Activated naive CD8-positive, alpha-beta T cell treated with anti-CD3 and anti-CD28 coated beads, Interleukin-2, amount 10 ng/mL, durations not matched to agents 7 days and 5 days (primary cell): ENCODE measurements at places on chromosomes 16 and 17. TPM values are rescaled to one million over a fixed set of nuclear protein-coding genes. Genes with fewer than 3 reads are reported as not detected.

The PERCC1 gene
- 1.2 TPM for total RNA-seq

The TVP23A gene
- total RNA-seq = not detected

The LAT gene
- 297 TPM for total RNA-seq

The TBC1D3E gene
- not detected for total RNA-seq

The CRHR1 gene
- total RNA-seq = not detected

The VAT1L gene
- not detected for total RNA-seq

The EVI2A gene
- 74.9 TPM for total RNA-seq

The KRTAP9-2 gene
- not detected for total RNA-seq

The CDRT15L2 gene
- total RNA-seq = not detected

The SLC13A2 gene
- not detected for total RNA-seq
